LHCN-M2 (cell line): ENCODE measurements at places on chromosomes 3 and 15. TPM values are rescaled to one million over a fixed set of nuclear protein-coding genes. Genes with fewer than 3 reads are reported as not detected.

ALAS1 gene
- total RNA-seq, result 44.2 and 57.9 TPM in 2 replicates

SAMD7 gene
- not detected in 2 replicates for total RNA-seq

GPR149 gene
- not detected in 2 replicates for total RNA-seq

KLHL6 gene
- not detected in 2 replicates for total RNA-seq

MEIS2 gene
- total RNA-seq, result 13.4 and 13.8 TPM in 2 replicates

GPR15 gene
- total RNA-seq, result not detected in 2 replicates

MUC20 gene
- total RNA-seq, result not detected in 2 replicates

DNA sequence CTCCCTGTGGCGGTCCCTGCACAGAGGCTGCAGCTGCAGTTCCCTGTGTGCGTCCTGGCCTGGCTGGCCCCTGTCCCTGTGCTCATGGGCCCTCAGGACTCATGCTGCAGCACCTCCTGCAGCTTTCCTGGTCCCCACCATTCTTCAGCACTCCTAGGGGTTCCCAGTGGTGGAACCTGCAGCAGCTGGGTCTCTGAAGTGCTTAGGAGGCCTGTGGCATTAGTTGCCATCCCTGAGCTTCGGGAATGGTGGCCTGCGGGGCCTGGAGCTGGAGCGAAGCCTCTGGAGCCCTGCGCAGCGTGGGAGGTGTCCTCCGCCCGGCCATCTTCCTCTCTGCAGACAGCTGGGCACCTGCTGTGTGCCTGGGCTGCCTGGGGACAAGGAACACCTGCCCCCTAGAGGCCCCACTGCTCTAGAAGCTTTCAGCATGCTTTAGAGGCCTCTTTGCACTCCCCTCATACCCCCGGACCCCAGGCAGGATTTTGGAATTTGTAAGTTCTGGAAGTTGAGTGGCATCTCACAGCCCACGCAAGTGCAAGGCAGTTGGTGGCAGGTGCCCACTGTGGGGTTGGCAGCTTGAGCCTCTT is 13.1 kb downstream of the PLXNA1 start:
- no peak for DNase-seq

- DNase-seq, result peak; percentile 54
These were observed 69.2 kb upstream of the COL6A5 start for GRCh38 chr3:130276203-130276803.

DNA sequence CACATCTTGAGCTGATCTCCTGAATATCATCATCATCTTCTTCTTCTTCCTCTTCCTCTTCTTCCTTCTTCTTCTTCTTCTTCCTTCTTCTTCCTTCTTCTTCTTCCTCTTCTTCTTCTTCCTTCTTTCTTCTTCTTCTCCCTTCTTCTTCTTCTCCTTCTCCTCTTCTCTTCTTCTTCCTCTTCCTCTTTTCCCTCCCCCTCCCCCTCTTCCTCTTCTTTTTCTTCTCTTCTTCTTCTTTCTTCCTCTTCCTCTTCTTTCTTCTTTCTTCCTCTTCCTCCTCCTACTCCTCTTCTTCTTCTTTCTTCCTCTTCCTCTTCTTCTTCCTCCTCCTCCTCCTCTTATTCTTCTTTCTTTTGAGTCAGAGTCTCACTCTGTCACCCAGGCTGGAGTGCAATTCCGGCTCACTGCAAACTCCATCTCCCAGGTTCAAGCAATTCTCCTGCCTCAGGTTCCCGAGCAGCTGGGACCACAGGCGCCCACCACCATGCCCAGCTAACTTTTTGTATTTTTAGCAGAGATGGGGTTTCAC is 197.9 kb upstream of the NANOGP8 start:
- DNase-seq, result no peak

GRCh38 chr3:43410592-43410991 is 124.3 kb downstream of the SNRK start:
- no peak for DNase-seq

DNA sequence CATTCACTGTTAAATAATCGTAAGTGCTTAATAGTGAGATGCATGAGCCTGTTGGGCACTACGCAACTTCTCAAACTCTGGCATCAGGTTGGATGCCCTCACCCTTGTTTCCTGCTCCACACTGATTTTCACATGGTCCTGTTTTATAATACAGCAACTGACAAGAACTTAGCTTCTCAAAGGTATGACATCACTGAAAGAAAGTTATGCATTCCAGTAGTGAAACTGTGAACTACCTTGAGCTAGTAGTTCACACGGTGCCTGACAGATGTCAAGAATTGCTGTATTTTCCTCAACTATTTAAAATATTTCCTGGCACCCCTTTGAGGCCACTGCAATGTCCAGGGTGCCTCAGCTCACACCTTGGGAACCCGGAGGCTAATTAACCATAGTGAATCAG is 327.5 kb downstream of the RORA start:
- DNase-seq, result no peak

DNA sequence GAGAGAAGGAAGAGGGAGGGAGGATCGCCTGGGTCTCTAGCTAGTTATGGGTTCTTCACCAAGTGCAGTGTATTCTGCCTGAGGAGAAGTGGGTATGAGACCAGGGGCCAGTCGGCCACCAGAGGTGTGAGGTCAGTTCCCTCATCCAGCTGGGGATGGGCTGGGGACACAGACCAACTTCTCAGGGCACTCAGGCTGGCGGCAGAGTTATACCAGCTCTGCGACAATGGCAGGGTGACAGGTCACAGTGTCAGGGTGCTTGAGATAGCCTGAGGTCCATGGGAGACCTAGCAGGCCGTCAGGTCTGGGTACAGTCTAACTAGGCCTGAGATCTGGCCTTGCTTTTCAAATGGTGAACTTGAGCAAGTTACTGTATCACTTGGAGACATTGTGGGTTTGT is 31.4 kb upstream of the PLXNA1 start:
- no peak for DNase-seq

- no peak for DNase-seq
These were observed 31.5 kb downstream of the SEMA5B start for GRCh38 chr3:122996038-122996580.

- no peak for DNase-seq
These were observed 379.4 kb upstream of the CFAP20DC start for GRCh38 chr3:59429198-59429597.

DNA sequence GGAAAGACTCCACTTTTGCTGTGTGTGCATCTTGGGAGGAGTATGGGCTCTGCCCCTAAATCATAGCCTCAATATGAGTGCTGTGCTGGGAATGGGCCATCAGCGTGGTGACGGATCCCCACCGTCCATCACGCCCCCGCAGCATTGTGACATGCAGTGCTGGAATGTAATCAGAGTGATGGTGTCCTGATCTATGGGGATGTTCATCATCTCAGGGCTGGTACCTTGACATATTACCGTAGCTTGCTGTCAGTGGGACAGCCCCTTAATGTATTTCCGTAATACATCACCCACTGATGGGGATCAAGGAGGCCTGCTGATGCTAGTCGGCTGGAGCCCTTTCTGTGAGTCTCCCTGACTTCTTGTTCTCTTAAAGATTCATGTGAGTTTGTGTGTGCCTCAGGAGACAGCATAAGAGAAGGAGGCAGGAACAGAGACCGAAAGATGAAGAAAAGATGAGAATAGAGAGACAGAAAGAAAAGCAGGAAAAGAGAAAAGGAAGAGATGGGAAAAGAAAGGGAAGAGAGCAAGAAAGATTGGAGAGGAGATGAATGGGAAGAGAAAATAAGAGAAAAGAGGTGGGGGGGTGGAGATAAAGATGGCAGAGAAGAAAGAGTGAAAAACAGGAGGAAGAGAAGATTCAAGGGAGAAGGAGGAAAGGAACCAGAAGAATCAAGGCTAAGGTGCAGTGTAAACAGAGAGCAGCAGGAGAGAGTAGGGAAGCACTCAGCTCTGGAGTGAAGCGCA is 183.7 kb downstream of the RPLP1 start:
- DNase-seq, result no peak

- no peak for DNase-seq
These were observed 229.5 kb downstream of the SHQ1 start for GRCh38 chr3:72618739-72619138.

DNA sequence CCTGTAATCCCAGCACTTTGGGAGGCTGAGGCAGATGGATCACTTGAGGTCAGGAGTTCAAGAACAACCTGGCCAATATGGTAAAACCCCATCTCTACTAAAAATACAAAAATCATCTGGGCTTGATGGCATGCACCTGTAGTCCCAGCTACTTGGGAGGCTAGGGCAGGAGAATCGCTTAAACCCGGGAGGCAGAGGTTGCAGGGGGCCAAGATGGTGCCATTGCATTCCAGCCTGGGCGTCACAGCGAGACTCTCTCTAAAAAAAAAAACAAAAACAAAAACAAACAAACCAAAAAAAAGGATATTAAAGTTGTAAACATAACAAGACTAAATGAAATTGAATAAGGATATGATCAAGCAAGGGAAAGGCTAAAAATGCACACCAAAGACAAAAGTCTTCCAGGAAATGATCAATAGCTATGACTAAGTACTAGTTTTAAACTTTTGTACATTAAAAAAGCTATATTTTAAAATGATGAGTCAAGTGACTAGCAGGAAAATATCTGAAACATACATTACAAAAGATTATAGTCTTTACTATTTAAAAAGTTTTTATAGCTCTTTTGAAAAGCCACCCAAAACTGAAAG is 28.6 kb downstream of the KLHL6 start:
- no peak for DNase-seq

- no peak for DNase-seq
These were observed 181.0 kb downstream of the ZBBX start for GRCh38 chr3:167198949-167199600.

DNA sequence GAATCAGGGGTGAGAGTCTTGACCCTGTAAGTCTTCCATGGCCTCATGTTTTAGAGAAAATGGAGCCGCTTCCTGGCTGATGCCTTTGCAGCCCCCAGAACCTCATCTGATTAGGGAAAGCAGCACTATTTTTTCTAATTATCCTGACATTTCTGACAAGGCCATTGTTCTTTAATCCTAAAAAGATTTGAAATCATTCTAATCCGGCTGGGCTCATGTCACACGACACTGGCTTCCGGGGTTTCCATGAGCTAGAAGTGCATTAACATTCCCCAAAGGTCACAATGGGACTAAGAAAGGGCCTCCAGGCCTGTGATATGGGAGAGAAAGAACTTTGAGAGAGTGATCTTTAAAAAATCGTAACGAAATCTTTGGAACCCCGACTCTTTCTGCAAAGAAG is 33.1 kb downstream of the RBP2 start:
- DNase-seq, result no peak

DNA sequence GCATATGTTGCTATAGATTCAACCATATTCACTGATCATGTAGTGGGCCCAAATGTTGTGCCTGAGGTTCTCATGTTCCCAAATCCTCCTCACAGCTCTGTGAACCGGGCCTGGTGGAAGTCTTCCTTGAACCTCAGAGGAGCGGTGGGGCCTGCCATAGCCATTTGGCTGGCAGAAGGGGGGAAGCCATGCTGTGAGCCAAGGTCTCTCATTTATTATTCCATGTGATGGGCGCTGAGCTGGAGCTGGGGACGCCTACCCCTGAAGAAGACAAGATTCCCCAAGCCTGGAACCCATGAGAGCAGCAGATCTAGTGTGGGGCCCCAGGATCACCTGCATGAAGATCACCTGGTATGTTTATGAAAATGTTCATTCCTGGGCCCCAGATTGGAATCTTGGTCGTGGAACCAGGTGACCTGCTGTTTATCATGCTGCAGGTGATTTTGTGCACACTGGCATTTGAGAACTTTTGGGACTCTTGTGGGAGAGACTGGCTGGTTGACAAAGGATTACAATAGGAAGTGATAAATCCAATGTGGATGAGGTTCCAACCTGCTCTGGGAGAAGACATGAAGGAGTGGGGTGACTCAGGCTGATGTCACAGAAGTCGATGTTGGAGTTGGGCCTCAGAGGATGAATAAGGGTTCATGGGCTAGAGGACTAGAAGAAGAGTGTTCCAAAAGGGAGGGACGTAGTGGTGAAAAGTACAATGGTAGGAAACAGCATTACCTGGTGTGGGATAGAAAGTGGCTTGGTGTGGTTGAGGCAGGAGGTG is 102.1 kb downstream of the ASB7 start:
- DNase-seq, result peak; percentile 70

GRCh38 chr15:71325481-71325880 is 210.2 kb downstream of the THSD4 start:
- peak; percentile 15 for DNase-seq
